ENCODE measurements at places on chromosomes 2 and 18.
A peak's percentile ranks its signal among the peaks of the same experiment; 100 is the strongest.

GRCh38 chr2:108363908-108364225, 13.9 kb upstream of the SULT1C4 start:
- DNase-seq, result no peak

DNA sequence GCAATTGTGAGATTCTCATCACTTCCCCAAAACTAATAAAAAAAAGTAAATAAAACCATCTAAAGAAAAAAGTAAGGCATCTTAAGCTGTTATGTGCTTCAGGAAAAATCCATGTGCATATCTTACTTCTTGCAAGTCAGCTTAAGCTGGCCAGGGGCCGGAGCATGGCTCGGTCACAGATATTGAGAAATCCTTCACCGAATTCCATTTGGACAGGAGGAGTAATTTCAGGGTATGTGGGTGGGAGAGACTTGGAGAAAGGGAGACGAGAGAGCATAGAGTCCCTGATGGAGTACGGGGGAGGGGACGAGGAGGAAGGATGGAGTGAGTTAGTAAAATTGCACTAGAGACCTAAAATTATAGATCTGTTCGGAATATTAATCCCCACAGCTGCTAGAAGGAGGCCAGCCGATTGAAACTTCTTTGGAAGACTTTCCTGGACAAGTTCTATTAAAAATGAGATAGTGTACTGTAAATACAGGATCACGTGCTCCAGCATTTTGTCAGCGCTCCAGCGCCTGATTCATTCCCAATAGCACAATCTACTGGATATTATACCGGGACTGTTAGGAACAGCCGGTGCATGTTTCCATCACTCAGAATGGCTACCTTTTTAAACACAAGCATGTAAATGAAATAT, 438.5 kb downstream of the ZNF516 start:
- peak; percentile 71 for DNase-seq

DNA sequence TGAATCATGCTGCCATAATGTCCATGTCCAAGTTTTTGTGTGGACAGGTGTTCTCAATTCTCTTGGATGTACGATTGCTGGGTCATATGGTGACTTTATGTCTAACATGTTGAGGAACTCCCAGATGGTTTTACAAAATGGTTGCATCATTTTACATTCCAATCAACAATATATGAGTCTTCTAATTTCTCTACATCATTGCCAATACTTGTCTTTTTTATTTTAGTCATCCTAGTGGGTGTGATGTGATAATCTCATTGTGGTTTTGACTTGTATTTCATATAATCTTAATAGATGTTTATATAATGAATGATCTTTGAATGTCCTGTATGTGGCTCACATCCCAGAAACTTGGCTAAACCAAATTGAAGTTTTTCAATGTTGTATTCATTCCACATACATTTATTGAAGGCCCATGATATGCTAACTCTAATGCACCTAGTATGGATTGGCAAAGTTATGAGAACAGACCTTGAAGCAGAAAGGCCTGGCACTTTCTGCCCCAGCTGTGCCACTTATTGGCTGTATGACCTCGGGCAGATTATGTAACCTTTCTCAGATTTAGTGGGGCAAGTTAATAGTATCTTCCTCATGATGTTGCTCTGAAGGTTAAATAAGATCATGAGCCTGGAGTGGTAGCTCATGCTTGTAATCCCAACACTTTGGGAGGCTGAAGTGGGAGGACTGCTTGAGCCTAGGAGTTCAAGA, 205.4 kb downstream of the RAB3GAP1 start:
- DNase-seq, result no peak

- no peak for DNase-seq
Observed at GRCh38 chr2:184877909-184878308, 279.6 kb downstream of the ZNF804A start.

DNA sequence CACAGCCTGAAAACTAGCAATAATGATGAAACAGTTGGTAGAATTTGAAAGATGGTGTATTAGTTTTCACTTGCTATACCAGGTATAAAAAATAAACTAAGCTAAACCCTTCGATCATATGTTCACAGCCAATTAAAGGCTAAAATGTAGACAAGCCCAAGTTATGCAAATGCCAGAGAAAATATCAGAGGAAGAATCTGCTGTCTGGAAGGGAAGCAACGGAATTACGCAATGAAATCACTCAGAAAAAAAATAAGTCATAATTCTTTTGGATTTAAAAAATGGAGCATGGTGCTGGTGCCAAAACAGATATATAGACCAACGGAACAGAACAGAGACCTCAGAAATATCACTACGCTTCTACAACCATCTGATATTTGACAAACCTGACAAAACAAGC, 108.3 kb downstream of the ARL4C start:
- DNase-seq, result no peak

GRCh38 chr2:9844036-9844483, 786 bp downstream of the TAF1B start:
- DNase-seq, result no peak

All from left ventricle myocardium superior (tissue), 1 donor.